Stimulated activated CD4-positive, alpha-beta T cell treated with anti-CD3 and anti-CD28 coated beads, Interleukin-12 subunit alpha, Interleukin-12 subunit beta, amount 100 ng/mL, for 24 hours (primary cell): ENCODE measurements at places on chromosomes 1 and 21.

- DNase-seq: no peak
Observed at GRCh38 chr1:172145656-172146055, 274.8 kb upstream of the C1orf105 start.

DNA sequence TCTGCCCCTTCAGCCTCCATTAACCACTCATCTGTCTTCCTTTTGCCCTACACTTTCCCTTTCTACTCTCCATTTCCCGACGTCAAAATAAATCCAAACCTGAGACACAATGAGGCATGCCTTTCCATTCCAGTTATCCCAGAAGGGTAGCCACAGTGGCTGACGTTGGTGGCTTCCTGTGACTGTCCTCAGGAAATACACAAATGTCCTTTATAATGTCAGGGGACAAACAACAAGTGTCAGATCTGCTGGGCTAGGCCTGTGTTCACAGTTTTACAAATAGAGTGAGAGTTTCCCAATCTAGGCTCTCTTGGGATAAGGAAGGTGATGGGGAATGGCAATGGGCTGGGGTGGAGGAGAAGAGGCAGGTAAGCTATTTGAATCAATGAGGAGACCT lies 135.3 kb downstream of the BRINP2 start:
- DNase-seq: no peak

GRCh38 chr1:70717656-70718055 lies 306.6 kb downstream of the CTH start:
- no peak for DNase-seq

GRCh38 chr1:54604051-54604450 lies 19.3 kb downstream of the FAM151A start:
- DNase-seq: no peak

GRCh38 chr1:16017461-16018303 lies at the start of gene HSPB7:
HSPB7 (minus strand) TSS chr1:16018043; CDS start chr1:16017963, 80 bp downstream.
- DNase-seq: no peak

DNA sequence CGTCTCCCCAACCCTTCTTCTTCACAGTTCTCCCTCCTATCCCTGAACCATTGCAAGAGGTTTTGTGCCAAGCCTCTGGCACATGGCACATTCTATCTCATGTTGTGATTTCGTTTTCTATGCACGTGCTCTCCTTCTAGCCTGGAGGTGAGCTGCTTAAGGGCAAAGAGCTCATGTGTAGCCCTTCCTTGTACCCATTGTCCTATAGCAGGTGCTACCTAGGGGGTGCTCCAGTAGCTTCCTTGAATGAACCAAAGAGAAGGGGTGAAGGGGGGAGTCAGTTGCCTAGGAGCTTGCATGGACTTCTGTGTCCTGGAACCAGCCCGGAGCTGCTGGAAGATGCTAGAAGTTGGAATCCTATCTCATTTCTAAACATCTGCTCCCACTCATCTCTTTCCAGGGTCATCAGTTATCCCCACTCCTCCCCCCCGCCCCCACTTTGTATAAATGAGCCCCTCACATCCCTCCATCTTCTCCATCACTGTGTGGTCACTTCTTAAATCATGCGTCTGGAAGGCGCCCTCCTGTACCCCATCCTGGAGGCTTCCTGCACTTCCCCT lies 535 bp upstream of the DISC1 start:
- no peak for DNase-seq

- no peak for DNase-seq
Observed at GRCh38 chr1:117030271-117030877, 28.8 kb downstream of the CD101 start.

- no peak for DNase-seq
Observed at GRCh38 chr1:230335861-230336522, 90.1 kb downstream of the PGBD5 start.

DNA sequence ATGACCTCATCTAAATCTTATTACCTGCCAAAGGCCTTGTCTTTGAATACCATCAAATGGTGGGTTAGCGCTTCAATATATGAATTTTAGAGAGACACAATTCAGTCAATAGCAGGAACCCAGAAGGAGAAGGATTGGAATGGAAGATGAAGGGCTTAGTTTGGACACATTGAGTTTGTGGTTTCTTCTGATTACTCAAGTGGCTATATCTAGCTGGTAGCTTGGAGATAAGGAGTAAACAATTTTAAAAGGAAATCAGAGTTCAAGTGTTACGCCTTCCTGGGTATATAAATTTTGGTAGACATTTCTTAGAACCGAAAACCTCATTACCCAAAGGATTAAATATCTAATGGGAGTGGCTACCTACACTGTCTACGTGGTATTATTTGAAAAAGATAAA lies 80.2 kb downstream of the RGS2 start:
- DNase-seq: no peak

DNA sequence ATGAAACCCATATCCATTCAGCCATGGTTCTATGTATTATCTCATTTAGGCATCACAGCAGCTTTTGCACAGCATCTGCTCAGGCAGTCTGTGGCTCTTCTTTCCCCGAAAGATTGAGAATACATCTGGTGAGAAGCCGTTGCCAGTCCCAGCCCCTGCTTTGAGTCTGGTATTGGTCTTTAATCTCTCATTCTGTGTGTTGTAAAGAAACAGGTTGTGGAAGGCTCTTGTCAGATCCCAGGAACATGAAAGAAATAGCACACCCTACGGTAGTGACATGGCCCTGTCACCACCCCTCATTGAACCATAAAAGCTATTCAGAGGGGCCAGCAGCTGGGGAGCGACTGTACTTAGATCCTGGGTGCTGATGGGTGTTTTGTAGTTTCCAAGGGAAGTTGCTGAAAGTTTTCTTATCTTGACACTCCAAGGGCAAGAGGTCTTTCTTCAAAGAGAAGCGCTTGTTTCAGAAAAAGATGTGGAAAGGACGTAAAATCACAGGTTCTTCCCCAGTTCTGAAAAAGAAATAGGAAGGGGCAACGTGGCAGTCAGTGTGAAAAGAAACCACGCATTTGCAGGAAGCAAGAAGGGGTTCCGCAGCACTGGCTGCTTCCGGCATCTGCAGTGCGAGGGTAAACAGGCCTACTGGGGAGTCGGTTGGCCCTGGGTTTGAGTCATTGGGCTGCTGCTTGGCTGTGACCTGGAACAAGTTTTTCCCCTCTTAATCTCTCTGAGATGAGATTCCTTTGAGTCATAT lies 145.0 kb downstream of the DHRS3 start:
- peak; percentile 59 for DNase-seq

GRCh38 chr1:39836595-39837110 lies 46.7 kb downstream of the TRIT1 start:
- no peak for DNase-seq

DNA sequence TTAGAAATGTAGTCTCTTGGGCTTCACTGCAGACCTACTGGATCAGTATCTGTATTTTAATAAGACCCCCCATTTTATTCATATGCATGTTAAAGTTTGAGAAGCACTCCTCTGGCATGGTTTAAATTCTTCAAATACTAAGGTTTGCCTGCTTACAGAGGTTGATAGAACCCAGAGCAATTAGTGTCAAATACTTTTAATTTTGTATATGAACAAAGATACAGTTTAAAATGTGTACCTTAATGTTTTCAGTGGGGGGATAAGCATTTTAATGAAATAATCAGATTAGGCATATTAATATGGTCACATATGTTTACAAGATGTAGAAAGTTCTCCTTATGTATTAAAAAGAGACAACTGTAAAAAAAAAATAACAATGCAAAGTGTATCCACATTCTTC lies 40.4 kb upstream of the EPS15 start:
- DNase-seq: no peak

- no peak for DNase-seq
Observed at GRCh38 chr1:88984569-88984968, 7.9 kb downstream of the KYAT3 start.

- no peak for DNase-seq
Observed at GRCh38 chr1:53362270-53362669, 34.4 kb upstream of the LRP8 start.

GRCh38 chr21:16124378-16125138 lies 394.8 kb downstream of the USP25 start:
- no peak for DNase-seq

DNA sequence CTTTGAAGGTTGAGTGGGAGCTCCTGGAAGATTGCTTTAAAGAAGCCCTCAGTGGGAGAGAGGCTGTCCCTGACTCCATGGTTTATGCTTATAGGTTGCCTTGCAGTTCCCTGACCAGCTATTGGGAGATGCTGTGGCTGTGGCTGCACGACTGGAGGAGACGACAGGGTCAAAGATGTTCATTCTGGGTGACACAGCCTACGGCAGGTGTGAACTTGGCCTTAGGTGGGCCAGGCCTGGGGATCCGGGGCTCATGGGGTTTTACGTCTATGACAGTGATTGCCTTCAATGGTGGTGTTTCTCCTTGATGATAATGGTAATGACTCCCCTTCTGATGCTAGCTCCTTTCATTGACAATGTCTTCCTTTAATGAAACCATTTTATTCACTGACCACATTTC lies 692 bp downstream of the DPH2 start:
- DNase-seq: no peak

DNA sequence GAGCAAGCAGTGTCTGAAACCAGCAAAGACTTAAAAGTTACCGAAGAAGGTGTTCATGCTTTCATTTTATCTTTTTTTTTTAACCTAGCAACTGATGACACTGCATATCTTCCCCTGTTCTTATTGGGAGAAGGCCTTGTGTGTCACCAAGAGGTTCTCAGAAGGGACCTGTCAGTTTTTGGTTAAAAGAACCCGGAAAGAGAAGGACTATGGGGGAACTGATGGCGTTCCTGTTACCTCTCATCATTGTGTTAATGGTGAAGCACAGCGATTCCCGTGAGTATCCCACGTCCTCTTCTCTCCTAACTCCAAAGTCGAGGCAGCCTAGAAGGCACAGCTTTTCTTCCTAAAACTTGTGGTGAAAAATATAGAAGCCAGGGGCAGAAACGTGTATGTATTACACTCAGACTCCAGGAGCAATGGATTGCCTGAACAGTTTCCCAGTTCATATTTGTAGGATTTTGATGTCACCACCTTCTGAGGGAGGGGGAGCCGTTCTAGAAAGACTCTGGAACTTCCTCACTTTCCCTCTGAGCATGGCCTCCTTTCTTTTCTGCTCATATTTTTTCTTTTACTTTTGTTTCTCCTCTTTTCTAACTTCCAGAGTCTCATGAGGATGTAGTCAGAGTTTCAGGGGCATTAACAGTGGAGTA lies at the start of gene MR1:
Gene MR1 (plus strand): TSS at position 185 of the 653 bp plus-strand sequence. CDS start 25 bp downstream, at position 210.
- no peak for DNase-seq

- DNase-seq: no peak
Observed at GRCh38 chr1:94683886-94684285, 136.3 kb upstream of the SLC44A3 start.

GRCh38 chr1:241834733-241835377 lies 13.1 kb upstream of the EXO1 start:
- DNase-seq: no peak

DNA sequence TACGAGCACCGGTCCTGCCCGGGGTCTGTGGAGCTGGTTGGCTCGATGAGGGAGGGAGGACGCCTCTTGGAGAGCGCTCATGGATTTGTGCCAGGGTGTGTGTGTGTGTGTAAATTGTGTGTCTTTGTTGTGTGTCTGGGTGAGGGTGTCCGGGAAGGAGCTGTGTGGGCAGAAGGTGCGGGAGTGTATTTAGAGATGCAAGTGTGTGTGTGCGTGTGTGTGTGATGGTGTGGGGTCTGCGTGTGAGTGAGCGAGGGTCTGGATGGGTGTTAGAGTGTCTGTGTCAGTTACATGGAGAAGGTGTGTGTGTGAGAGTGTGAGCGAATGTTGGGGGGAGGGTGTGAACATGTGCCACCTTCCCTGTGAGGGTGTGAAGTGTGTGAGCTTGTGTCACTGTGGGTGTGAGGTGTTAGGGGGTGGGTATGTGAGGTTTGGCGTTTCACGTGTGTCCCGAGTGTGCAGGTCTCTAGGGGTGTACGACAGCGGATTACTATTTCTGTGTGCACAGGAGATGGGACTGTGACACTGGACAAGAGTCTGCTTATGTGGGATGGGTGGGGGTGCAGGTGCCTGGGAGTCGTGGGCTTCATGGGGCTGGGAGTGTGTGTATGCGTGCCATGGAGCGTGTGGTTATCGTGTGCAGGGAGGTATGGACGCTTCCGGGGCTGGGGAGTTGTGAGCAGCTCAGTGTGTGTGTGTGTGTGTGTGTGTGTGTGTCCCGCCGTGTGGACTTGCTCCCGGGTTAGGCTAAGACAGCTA lies 880 bp downstream of the IGSF21 start:
- DNase-seq: no peak

- no peak for DNase-seq
Observed at GRCh38 chr1:33630686-33631085, 158.2 kb downstream of the ZSCAN20 start.

- DNase-seq: no peak
Observed at GRCh38 chr1:45607404-45608074, 16.3 kb downstream of the CCDC17 start.

DNA sequence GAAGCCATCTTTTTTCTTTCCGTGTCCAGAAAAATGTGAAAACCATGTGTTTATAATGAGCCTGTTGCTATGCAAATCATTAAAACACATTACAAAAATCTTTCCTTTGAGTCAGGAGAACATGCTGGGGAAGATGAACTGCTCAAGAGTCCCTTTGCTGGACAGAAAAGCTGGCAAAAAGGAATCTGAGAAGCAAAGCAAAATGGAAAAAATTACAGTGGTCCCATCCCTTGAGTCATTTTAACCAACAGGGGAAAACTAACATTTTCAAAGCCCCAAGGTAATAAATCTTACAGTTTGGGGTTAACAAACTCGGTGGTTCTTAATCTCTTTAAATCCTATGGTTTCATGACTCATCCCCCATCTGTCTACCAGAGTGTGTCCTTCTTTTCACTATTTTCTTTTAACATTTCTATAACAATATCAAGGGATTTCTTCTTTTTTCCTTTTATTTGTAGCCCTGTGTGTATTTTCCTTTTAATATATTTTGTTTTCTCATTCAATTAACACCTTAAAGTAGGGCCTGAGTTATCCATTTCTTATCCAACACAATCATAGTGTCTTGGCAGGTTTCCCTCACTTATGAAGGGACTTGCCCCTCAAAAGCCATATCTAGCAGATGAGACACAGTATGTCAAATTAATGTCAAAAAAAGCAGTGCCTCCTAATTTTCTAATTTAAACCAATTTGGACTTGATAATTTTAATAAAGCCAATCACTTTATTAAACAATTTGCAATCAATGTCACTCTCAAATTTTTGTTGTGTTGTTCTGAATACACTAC lies 105.4 kb downstream of the PTPN14 start:
- no peak for DNase-seq

- no peak for DNase-seq
Observed at GRCh38 chr1:155069551-155070157, 6.1 kb downstream of the EFNA4 start.

GRCh38 chr1:8711151-8711550 lies 106.3 kb downstream of the RERE start:
- no peak for DNase-seq

- no peak for DNase-seq
Observed at GRCh38 chr1:84665703-84666317, 24.5 kb downstream of the SSX2IP start.

DNA sequence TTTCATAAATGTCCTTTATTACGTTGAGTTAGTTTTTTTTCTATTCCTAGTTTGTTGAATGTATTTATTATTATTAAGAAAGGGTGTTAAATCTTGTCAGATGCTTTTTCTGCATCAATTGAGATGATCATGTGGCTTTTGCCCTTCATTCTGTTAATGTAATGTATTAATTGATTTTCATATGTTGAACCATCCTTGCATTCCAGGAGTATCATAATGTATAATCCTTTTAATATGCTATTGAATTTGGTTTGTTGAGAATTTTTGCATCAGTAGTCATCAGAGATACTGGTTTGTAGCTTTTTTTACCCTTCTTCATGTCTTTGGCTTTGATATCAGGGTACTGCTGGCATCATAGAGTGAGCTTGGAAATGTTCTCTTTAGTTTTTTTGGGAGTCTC lies 100.0 kb downstream of the POFUT2 start:
- no peak for DNase-seq

GRCh38 chr1:193068013-193068412 lies 8.6 kb downstream of the RO60 start:
- DNase-seq: no peak

- no peak for DNase-seq
Observed at GRCh38 chr1:8118031-8118451, 91.9 kb upstream of the ERRFI1 start.
